Stimulated activated CD4-positive, alpha-beta T cell treated with anti-CD3 and anti-CD28 coated beads, Interleukin-2, amount 100 ng/mL, for 4 hours (primary cell): ENCODE measurements at places on chromosomes 12 and 14.

GRCh38 chr14:54172562-54172961 lies 215.9 kb upstream of the BMP4 start:
- DNase-seq = no peak

DNA sequence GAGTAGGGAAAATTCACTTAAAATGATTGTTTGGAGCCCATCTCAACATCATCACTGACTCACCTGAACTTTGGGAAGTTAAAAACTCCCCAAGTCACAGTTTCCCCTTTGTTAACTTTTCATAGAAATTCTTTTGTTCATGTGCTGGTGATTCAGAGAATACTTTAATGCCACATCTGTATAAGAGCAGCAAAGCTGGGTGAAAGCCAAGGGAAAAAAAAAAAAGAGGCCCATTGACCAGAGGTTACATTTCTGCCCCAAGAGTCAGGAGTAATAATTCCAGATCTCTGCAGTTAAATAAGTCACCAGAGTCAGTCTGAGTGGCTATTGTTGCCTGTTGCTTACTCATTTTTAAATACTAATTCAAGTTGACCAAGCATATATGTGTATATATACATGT lies 136.4 kb upstream of the LGR5 start:
- DNase-seq = no peak

- DNase-seq = no peak
These were observed 115.9 kb downstream of the NTN4 start for GRCh38 chr12:95674631-95675030.

DNA sequence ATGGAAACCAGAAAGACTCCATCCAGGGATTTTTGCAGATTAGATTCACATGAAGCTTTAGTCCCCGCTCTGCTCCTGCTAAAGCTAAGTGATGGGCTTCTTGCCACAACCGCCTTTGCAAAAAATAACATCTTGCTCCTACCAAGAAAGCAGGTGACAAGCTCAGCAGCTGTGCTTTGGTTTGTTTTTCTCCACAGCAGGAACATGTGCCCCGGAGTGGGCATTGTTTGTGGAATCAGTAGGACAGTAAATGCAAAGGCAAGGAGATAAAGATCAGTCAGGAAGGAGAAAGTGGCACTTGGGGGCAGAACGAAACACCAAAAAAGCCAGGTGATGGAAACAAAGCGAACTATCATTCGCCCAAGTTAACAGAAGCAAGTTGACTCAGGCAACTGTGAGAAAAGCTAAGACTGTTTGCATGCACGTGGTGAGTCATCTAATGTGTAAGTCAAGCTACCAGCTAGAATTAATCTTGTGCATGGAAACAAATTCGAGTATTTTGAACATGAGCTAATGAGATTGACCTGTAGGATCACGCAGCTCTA lies 165.5 kb upstream of the PLXNC1 start:
- peak; percentile 15 for DNase-seq

- DNase-seq = no peak
These were observed 54.4 kb upstream of the BTG1 start for GRCh38 chr12:92199819-92200576.

DNA sequence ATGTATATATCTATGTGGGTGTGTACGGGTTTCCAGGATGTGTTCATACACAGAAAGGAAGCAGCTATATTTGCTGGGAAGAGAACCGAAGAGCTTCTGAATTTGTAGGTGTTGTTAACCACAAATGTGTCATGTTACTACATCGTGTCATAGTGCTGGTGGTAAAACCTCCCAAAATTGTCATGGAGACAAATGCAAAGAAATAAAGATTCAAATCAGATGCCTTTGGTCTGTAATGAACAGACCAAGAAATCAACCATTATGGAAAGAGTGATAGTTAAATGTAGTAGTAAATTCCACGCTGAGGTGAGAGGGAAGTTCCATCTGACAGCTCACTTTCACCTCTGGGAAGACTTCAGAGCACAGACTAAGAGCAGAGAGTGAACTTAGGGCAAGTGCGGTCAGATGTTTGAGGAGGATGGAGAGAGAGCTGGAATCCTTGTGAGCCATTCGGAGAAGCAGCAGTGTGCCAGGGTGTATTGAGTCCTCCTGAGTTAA lies 487.5 kb downstream of the TMEM121 start:
- DNase-seq = peak; percentile 32

- no peak for DNase-seq
These were observed 175.4 kb upstream of the EEA1 start for GRCh38 chr12:93104535-93104934.

- no peak for DNase-seq
These were observed 2.2 kb downstream of the OTX2 start for GRCh38 chr14:56808110-56808382.

DNA sequence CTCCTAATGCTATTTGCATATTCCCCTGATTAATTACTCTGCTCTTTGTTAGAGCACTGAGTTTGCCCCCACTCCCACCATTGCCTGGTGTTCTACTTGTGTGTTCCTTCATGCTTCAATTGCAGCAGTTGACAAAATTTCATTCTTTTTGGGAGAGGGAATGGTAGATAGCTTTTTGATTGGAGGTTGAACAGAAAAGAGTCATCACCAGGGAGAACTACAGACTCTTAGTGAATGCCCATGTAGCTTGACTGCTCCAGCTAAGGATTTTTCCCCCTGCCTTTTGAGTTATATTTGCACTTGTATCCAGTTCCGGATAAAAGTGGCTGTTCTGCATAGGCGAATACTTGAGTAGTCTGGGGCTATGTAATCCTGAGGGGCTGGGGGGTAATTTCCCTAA lies 183.9 kb downstream of the ETNK1 start:
- no peak for DNase-seq
